ENCODE measurements at places on chromosomes 3 and 15.
A peak's percentile ranks its signal among the peaks of the same experiment; 100 is the strongest.

GRCh38 chr15:60647246-60647645 is 168.3 kb upstream of the ICE2 start:
- no peak for DNase-seq

GRCh38 chr3:56916716-56917360 is 115.1 kb upstream of the ARHGEF3 start:
- no peak for DNase-seq

- DNase-seq = no peak
Measured at GRCh38 chr3:78742041-78742440, 1025.8 kb downstream of the ROBO1 start.

GRCh38 chr3:12758025-12758781 is 856 bp downstream of the TMEM40 start:
- DNase-seq = peak; percentile 69

GRCh38 chr3:77052051-77052501 is 12.2 kb downstream of the ROBO2 start:
- no peak for DNase-seq

GRCh38 chr15:25342629-25343028 is 96.2 kb downstream of the UBE3A start:
- DNase-seq = no peak

- DNase-seq = peak; percentile 9
Measured at GRCh38 chr15:31079519-31079918, 22.0 kb downstream of the TRPM1 start.

GRCh38 chr3:122006267-122006666 is 15.8 kb downstream of the ILDR1 start:
- DNase-seq = no peak

GRCh38 chr3:69712933-69713332 is 26.3 kb upstream of the MITF start:
- DNase-seq = no peak

DNA sequence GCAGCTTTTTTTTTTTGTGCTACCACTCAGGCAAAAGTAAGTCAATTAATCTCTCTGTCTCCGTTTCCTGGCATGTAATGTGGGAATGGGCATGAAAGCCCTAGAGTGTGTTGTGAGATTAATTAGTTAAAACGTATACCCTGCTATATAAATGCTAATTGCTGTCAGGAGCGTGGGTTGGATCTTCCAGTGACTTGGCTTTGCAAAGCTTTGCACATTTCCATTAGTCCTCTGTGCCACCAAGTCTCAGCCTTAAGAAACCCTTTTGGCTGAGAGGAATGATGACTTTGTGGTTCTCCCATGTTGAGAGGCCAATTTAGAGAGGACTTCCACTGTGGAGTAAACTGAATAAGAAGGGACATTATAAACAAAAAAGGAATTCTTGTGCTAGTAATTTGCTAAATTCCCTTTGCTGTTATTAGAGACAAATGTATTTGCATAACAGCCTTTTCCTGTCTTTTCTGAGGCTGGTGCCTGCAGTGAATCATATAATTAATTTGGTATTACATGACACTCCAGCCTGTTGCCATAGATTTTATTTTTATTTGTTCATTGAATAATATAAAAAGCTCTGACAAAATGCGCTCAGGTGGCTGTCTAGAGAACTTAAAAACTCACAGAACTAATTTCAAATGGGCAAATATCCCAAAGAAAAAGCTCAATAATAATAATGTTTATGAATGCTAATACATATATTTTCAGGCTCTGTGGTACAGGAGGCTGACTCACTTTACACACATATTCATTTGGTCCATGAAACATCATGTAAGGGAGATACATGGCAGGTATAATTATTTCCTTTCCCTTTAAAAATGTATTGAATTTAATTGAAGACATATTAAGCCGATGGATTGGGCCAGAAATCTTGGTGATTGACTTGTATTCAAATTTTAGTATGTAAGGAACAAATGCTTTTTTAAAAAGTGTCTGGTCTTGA is 82.7 kb downstream of the IL1RAP start:
- DNase-seq = no peak

DNA sequence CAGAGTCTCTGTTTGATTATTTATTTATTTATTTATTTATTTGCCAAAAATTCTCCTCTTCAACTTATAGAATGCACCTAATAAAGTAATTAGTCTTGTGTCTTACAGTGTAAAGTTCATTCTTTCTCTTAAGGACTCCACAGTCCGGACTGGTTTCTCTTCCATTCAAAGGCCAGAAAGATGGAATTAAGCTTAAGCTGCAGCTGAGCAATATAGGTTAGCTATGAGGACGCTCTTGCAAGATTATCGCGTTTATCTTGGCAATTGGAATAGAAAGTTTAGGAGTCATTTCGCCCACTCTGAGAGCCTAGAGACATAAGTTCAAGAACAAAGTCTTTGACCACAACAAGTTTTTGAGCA is 15.0 kb downstream of the TAGLN3 start:
- DNase-seq = no peak

- no peak for DNase-seq
Measured at GRCh38 chr3:20125897-20126296, 60.1 kb downstream of the SGO1 start.

- no peak for DNase-seq
Measured at GRCh38 chr3:42661593-42662022, 8.1 kb downstream of the ZBTB47 start.

- peak; percentile 26 for DNase-seq
Measured at GRCh38 chr3:98735761-98736269, 27.3 kb upstream of the ST3GAL6 start.

Measured in NCI-H226 (cell line).